Kidney glomerular epithelial cell (primary cell): ENCODE measurements at places on chromosomes 16 and 17.

- peak; percentile 95 for DNase-seq
These were observed 38.2 kb downstream of the TK2 start for GRCh38 chr16:66511602-66512271.

- no peak for DNase-seq
These were observed 17.5 kb downstream of the FANCA start for GRCh38 chr16:89798832-89799370.

DNA sequence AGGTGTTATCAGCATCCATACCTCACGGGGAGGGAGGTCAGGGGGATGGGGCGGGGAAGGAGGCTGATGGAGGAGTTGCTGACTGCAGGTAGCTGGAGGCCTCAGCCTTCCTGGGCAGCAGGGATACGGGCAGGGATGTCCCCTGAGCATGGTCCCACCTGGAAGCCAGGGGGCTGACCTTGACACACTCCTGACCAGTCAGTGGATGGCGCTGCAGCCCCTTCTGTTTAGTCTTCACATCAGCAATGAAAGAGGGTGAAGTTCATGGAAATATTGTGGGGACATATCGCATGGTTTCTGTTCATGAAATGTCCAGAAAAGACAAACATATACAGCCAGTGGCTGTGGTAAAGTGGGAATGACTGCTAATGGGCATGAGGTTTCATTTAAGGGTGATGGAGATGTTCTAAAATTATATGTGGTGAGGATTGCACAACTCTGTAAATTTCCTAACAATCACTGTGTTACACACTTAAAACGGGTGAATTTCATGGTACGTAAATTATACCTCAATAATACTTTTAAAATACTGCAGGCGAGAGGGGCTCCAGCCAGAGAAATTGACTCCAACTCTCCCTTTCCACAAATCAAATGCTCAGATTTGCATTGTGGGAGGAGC, 489.6 kb downstream of the CDH13 start:
- no peak for DNase-seq

- DNase-seq: no peak
These were observed 23.2 kb upstream of the DUSP14 start for GRCh38 chr17:37466471-37466870.

DNA sequence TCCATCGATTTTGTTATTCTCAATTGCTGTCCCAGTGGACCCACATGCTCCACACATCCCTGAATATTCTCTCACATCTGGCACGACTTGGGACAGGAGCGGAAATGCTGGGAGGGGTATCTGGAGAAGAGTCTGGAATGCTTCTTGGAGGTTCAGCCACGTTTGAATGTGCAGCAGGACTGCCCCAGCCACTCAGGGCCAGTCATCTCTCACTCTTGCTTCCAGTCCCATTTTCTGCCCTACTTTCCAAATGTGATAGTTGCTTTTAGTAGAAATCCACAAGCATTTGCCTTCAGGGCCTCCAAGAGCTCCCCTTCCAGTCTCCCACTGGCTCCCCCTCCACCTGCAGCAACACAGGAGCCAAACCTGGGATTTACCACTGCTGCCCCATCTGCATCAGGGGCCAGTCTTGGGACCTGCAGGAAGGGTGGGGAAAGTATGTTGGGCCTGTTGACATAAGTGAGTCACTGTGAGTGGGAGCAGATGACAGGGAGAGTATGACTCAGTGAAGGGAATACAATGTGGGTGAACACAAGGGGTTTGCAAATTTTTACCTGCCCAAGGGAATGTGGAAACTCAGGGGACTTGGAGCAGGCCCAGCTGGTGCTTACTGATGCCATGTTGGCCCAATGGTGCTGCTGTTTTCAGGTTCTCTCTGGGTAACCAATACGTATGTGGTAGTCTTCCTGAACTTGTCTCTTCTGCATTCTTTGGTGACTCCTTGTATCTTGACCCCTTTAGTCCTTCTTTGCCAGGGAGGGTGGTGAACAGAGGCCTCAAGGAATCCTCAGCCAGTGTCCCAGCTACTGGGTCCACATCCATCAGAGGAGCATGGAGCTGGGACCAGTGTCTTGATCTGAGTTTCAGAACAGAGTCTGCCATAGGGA, 78.8 kb upstream of the CRHR1 start:
- DNase-seq: peak; percentile 73

DNA sequence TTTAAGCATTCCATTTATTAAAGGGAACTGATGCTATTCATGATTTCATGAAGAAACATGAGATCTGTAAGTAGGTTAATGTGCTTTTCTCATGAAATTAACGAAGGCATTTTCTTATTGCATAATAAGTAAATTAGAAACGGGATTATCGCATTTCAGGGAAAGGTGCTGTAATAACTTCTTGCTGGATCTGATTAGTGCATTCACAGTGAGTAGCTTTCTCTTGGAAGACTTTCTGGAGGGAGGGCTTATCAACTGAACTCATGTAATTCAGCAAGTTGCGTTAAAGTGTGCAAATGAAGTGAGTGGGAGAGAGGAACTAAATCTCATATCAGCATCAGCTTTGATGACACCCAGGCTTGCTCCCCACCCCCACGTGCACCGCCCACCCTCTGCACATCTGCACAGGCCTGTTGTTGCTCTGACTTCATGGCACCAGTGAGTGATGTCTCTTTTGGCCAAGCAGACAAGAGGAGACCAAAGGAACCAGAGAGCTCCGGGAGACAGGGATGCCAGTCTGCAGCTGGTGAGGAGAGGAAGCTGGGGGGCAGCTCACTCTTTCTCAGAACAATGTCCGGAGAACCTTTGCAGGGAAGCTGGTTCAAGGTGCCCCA, 26.3 kb upstream of the GAS7 start:
- DNase-seq: no peak

GRCh38 chr17:22268214-22268911, 576.0 kb downstream of the KCNJ18 start:
- DNase-seq: no peak
